DMS53 (cell line): ENCODE measurements at places on chromosomes 4 and X.

DNA sequence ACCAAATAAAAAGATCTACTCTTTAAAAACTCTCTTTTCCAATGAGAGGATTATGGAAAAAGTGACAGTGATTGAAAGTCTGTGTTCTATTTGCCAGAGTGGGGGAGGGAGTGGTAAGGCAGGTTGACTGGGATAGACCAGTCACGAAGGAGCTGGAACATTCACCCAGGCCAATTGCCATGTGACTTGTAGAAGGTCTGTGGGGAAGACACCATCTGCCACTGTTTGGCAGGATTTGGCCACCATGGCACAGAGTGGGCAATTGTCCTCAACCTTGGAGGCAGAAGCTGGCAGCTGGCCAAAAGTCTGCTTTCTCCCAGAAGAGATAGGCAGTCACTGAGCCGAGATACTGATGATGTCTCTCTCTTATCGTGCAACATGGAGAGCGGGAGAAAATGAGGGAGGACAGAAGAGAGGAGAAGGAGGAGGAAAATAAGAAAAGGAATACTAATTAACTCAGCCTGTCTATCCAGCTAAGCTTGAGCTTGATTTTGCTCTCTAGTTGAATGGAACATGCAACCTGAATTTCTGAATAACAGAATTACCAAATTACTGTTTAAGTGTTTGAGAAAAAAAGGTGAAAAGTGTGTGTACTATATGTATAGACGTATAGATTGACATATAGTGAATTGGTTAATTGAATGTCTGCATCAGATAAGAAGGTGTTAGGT, 267.1 kb downstream of the ARHGAP24 start:
- peak; percentile 43 for DNase-seq

GRCh38 chr4:98939892-98940298, 11.0 kb upstream of the EIF4E start:
- DNase-seq, result peak; percentile 59

GRCh38 chrX:68909945-68910344, 81.1 kb downstream of the EFNB1 start:
- DNase-seq, result no peak

DNA sequence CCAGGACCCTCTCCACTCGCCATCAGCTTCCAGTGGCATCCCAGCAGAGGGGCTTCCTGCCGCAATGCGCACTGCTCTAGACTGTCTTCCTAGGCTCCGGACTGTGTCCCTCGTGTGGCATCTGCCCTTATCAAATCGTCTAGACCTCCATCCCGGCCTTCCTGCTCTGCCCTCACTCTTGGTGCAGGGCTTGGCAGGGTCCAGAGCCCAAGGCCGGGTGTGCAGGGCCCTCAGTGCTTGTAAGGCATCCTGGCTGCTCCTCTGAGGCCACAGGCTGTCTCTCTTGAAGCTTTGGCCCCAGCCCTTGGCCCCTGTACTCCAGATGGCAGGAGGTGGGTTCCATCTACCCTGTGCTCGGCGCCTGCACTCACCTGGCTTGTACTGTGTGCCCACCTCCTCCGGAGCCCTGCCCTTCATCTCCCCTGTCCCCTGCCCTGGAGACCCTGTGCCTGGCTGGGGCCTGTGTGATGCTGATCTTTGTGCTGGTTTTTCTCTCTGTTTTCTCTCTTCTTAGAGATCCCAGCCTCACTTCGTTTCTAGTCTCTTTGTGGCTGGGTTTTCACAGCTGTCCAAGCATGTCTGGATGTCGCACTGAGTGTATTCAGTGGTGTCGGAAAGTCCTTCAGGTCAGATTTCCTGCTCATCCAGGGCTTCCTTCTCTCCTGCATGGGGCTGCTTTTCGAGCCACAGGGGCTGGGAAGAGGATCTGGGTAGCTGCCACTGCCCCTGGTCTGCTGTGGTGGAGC, 3.7 kb upstream of the TREX2 start:
- DNase-seq, result no peak

DNA sequence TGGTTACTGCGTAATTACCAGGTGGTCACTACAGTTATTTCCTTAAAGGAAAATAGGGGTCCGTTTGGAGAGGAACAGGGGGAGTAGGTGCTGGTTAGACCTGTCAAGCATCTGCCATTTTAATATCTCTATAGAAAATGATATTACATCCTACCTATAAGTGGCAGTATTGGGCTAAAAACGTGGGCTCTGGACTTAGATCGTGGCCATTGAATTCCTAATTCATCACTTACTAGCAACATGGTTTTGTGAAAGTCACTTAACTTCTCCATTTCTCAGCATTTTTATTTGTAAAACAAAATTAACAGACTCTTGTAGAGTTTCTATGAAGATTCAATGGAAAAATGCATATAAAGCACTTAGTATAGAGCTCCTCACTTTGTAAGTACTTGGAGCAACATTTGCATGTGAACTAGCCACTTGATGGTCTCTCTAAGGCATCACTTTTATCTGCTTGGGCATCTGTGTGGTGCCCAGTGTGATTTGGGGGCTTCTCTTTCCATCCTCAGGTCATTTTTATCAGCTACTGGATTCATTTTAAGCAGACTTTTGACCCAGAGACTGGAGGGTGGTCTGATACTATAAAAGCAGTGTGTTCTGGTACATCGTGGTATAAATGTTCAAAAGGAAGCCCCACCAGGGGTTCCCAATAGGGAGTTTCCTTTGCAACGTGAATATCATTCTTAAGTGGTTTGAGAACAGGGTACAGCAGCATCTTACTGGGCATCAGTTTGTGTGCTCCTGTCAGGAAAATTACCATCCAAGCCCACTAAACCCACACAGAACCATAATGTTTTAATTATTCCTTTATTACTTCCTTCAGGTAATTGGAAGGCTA, 42.7 kb upstream of the RASSF6 start:
- peak; percentile 80 for DNase-seq

GRCh38 chr4:153119626-153120025, 84.6 kb upstream of the TRIM2 start:
- no peak for DNase-seq

DNA sequence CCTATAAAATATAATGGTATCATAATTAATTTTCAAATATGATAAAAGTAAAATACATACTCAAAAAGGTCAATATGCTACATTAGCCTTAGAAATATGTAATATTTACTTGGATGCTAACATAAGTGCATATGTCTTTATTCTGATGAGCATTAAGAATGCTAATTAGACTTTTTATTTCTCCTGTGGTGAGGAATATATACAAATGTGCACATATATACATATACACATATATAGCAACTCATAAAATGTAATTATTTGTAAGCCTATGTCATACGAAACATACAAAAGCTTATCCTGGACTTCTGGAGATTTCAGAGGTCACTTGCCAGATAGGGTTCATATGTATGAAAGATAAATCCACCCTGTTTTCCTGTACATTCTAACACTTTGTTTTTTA, 11.1 kb downstream of the PLA2G12A start:
- DNase-seq, result no peak

GRCh38 chr4:71334465-71334882, 4.3 kb upstream of the SLC4A4 start:
- no peak for DNase-seq

DNA sequence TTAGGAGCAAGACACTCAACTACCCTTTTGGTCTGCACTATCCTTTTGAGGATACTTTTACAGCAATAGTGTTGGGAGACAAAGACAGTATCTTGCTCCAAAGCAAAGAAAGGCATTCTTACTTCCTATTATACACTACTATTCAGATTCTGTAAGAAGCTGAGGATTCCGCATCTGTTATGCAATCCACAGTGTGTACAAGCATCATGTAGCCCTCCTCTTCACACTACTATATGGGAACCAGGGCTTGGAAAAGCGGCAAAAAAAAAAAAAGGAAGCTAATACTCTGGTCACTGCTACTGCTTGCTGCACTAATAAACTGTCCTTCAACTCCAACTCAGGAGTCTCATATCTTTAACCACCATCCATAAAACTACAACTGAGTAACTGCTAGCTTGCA, 59.1 kb downstream of the FBXW7 start:
- peak; percentile 19 for DNase-seq

DNA sequence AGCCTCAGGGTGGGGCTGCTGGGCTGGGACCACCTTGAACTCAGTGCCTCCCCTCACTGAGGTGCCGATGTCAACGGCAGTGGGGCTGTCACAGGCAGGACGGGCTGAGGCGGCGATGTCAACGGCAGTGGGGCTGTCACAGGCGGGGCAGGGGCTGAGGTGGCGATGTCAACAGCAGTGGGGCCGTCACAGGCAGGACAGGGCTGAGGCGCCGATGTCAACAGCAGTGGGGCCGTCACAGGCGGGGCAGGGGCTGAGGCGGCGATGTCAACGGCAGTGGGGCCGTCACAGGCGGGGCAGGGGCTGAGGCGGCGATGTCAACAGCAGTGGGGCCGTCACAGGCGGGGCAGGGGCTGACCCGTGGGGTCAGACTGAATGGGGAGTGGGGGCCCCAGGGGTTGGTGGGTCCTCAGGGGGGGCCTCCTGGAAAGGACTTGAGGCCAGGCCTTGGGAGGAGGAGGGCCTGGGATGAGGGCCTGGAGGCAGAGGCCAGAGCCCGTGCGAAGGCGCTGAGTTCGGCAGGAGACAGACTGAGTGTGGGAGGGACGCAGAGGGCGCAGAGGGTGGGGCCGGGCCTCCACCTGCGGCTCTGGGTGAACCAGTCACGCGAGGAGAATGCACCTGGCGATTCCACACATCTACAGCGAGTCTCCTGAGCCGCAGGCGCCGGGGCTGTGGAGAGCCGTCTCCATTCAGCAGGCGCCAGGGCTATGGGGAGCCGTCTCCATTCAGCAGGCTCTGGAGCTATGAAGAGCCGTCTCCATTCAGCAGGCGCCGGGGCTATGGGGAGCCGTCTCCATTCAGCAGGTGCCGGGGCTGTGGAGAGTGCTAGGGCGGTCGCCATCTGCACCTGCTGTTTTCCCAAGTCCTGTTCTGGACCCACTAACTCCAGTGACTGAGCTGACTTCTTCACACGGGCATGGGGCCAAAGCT, 22.9 kb downstream of the ATP5ME start:
- DNase-seq, result peak; percentile 98

GRCh38 chr4:169234137-169234855, 36.5 kb downstream of the SH3RF1 start:
- DNase-seq, result no peak
